ENCODE measurements at places on chromosomes 1 and 21.

- DNase-seq, result no peak
These were observed 23.3 kb downstream of the SH3BP5L start for GRCh38 chr1:248802454-248802853.

DNA sequence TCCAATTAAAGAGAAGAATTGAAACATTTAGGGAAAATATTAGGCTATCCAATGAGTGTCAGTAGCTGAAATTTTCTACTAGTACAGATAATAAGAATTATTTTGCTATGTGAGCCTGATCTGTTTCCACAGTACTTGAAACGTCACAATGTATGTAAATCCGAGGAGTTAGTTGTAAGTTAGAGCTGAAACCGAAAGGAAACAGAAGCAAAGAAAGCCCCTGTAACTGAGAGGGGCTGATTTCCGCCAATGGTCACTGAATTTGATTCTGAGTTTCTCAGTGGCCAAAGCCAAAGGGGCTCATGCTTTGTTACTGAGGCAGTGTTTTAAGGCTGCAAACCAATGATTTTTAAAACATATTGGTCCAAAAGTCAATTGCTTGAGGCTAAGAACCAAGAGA, 168.3 kb upstream of the DUSP10 start:
- no peak for DNase-seq

- DNase-seq, result no peak
These were observed 145.4 kb downstream of the PTGER3 start for GRCh38 chr1:70902211-70902610.

GRCh38 chr1:230224101-230224960, 157.3 kb downstream of the GALNT2 start:
- no peak for DNase-seq

GRCh38 chr1:203992440-203992839, 80.5 kb upstream of the SOX13 start:
- no peak for DNase-seq

DNA sequence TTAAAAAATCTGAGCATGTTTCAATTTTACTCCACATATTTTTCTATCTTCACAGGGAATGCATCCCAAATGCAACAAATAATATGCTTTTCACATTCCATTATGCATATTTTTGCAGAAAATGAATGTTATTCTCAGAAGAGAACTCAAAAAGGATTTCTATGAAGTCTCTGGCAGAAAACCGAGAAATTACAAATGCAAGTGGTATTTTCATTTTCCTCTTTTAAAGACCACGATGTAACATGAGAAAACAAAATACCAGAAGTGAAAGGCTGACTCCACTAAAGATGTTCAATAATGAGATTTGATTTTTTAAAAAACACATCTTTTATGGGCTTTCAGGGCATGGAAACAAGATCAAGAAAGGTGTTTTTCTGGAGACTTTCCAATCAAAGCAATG, 5.0 kb upstream of the PDC start:
- no peak for DNase-seq

- DNase-seq, result no peak
These were observed 1.7 kb downstream of the NFASC start for GRCh38 chr1:204872262-204872881.

DNA sequence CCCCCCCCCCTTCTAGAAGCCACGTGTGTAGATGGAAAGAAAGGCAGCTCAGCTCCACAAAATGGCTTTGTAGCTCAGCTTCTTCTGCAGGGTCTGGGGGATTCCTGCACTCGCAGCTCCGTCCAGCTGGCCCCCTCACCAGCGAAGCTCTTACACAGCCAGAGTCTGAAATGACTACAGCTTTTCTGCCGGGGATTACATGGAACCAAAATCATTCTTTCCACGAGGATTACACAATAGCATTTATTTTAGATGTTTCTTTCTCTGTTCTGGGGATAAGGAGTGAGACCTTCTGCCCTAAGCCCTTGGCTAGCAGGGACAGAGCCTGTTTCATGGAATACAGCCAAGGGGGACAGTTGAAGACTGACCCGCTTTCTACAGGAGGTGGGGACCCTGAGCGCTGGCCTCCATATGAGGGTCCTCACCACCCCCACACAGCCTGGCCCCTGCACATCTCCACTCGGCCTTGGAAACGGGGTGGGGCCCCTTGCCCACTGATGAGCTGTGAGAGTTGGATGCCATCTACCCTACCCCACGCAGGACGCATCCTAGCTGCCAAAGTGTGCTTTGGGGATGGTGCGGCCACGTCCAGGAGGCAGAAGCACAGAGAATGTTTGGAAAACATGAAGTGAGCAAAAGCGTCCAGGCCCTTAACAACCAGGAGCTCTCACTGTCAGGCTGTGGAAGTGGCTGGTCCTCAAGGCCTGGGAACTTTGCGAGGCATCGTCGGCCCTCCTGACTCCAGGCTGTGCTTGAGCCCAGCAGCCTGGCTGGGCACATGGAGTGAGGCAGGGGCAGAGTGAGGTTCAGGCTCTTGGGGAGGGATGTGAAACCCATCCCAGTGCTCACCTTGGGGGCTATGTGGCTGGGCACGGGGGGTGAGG, 14.5 kb downstream of the ACTRT2 start:
- DNase-seq, result no peak

DNA sequence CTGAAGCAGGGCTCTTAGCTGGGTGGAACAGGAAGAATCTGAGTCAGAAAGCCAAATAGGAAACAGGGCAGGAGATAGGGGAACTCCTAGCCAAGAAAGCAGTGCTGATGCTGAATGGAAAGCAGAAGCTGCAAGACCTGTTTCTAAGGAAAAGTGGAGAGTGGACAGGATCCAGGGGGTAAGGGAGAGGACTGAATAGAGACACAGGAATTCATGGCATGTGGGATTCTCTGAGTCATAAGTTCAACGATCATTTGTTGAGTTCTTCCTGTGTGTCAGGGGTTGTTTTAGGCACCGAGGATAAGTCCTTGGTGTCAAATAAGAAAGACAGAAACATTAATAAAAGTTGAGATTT, 153.8 kb upstream of the FGGY start:
- no peak for DNase-seq

GRCh38 chr1:152582647-152583046, 2.3 kb upstream of the LCE3D start:
- no peak for DNase-seq

DNA sequence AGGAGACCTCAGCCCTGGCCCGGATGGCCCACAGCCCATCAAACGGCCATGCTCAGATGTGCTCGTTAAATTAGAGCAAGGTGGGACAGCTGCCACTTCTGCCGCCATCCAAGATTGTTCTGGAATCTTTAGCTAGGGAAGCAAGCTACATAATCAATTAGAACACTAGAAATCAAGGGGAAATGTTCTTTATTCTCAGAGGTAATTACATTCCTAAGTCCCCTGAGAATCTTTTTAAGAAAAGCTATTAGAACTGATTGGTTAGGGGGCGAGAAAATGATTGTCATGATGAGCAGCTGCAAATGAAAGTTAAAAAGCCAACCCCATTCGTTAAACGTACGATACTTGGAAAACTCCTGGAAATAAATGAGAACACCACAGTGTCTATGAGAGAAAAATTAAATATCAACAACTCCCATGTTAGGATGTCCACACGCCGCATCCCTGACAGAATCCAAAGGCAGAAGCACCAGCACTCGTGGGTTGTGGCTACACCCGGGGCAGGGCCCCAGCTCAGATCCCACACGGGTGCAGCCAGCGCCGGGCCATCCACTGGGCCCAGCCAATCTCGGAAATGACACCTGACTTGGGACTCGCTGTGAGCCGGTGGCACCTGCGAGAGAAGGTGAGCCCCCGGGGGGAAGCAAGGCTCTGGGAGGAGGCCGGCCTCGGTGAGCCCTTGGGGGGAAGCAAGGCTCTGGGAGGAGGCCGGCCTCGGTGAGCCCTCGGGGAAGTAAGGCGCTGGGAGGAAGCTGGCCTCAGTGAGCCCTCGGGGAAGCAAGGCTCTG, 37.6 kb downstream of the KRTAP10-1 start:
- no peak for DNase-seq

DNA sequence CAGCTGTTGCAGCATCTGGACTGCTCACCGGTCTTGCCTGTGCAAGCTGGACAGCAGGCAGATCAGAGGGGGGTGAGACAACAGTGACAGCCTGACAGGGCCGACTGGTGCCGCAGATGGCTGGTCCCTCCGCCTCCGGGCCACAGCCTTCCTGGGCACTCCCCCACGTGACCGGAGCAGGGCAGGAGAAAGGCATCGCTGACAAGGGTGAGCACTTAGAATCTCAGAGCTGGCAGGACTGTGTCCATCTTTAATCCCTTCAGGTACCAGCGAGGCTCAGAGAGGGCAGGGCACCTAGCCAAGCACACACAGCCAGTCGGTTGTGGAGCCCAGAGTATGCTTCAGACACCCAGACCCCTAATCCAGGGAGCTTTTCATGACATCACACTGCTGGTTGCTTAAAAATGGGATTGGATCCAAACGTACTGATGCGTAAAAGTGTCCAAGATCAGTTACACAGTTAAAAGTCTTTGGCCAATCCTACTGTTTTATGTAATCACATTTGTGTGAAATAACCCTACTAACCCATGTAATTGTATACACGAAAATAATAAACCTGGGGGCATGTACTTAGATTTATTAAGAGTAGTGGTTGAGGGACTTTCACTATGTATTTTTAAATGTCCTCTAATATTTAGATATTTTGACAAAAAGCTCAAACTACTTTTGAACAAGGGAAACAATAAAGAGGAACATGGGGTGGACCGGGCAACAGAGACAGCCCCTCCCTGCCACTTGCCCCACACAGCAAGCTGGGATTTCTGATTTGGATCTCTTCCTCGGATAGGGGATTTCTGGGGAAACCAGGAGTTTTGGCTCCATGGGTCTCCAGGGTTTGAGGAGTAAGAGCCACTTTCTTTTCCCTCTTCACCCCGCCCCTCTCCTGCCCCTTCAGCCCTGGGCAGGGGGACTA, 758 bp upstream of the CNTN2 start:
- DNase-seq, result no peak

GRCh38 chr1:246279402-246279801, 227.7 kb downstream of the SMYD3 start:
- no peak for DNase-seq

DNA sequence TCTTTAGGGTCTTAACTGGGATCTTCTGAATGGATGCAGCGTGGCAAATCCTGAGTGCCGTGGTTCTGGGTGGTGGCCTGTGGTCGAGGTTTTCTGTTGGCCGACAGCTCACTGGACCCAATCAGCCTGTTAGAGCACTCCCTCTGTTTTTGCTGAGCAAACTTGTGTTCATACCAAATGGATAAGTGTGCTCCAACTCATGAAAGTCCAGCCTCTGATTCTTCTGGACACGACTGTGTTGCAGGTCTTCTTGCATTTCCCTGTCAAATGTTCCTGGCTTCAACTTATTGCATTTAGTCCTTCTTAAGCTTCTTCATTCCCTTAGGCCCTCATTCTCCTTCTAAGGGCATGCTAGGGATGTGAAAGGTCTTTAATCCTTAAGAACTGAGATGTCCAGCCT, 63.7 kb downstream of the AJAP1 start:
- no peak for DNase-seq

GRCh38 chr1:167141963-167142362, 48.1 kb downstream of the STYXL2 start:
- DNase-seq, result no peak

GRCh38 chr1:200405264-200405663, 4.6 kb downstream of the ZNF281 start:
- no peak for DNase-seq

DNA sequence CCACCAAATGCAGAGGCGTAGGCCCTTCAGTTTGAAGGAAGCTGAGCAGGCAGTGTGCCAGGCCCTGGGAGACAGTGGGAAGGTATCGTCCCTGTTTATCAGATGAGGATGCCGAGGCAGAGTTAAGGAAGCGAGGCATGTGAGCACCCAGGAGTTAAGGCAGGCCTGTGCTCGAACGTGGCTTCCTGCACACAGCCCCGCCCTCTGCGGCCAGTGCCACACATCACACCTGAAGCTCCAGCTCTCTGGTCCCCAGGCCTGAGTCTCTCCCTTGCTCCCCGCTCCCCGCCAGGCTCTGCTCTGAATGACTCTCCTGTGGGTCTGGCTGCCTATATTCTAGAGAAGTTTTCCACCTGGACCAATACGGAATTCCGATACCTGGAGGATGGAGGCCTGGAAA, 32.1 kb downstream of the EPHX1 start:
- DNase-seq, result no peak

DNA sequence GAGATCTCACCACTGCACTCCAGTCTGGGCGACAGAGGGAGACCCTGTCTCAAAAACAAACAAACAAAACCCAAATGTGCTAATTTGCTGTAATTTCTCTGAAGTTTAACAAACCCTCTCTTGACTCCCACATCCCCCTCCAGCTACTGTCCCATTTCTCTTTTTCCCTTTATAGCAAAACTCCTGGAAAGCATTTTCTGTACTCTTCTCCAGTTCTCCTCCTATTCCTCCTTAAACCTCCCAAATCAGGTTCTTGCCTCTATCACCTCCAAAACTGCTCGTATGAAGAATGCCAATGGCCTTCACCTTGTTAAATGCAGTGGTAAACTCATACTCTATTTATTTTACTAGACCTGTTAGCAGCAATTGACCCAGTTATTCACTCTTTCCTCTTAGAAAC, 3.7 kb upstream of the USP48 start:
- DNase-seq, result no peak

GRCh38 chr1:244757091-244757939, 78.1 kb upstream of the COX20 start:
- no peak for DNase-seq

GRCh38 chr21:40668555-40669275, 178.2 kb downstream of the DSCAM start:
- DNase-seq, result no peak

DNA sequence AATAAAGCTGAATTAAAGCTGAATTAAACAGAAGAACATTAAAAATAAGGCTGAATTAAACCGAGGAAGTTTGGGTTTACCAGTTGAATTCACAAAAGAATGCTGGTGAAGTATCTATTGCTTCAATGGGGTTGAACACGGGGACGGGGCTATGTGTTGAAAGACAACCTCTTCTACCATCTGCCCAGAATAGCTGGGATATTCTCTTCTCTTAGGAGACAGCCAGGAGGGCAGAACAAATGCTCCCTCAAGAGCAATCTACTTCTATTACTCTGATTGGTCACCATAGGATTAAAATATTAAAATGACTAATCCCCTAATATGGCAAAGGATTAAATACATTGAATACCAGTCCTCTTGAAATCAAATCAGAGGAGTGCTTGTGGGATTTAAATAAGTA, 68.4 kb downstream of the LPGAT1 start:
- DNase-seq, result no peak

GRCh38 chr1:15312626-15313411, 65.8 kb downstream of the FHAD1 start:
- DNase-seq, result no peak

All from GF-D8 (cell line).